ENCODE measurements at places on chromosomes 11 and 22. TPM values are rescaled to one million over a fixed set of nuclear protein-coding genes. Genes with fewer than 3 reads are reported as not detected.

DNA sequence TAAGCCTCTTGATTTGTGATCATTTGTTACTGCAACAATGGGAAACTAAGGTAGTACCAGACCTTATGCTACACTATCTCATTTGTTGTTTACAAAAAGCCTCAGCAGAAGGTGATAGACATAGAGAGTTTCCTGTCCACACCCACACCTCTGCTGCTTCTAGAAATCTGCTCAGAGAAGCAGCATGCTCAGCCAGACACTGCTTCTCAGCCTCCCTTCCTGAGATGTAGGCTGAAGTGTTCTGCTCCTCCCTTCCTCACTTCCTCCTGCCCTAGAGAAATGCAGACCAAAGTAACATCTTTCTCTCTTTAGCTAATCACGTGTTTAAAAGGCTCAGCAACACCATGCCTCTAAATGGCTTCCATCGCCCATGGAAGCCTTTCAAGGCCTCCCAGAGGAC lies 88.4 kb downstream of the SLC1A2 start:
- no peaks in the 10 kb centered on the region for H3K27me3 ChIP-seq
- DNase-seq: peak; percentile 58
- peak overlapping the region; percentile 16 for H3K27ac ChIP-seq
- peaks cover 2% of the 10 kb centered on the region for H3K36me3 ChIP-seq
- peaks cover 23% of the 10 kb centered on the region for H3K4me1 ChIP-seq
- no peak overlapping the region for H3K4me3 ChIP-seq

- H3K27me3 ChIP-seq: no peaks in the 10 kb centered on the region
- no peaks in the 10 kb centered on the region for H3K36me3 ChIP-seq
- DNase-seq: no peak
- no peaks in the 10 kb centered on the region for H3K4me1 ChIP-seq
Observed at GRCh38 chr11:21567645-21568290, 625.1 kb upstream of the ANO5 start.

DNA sequence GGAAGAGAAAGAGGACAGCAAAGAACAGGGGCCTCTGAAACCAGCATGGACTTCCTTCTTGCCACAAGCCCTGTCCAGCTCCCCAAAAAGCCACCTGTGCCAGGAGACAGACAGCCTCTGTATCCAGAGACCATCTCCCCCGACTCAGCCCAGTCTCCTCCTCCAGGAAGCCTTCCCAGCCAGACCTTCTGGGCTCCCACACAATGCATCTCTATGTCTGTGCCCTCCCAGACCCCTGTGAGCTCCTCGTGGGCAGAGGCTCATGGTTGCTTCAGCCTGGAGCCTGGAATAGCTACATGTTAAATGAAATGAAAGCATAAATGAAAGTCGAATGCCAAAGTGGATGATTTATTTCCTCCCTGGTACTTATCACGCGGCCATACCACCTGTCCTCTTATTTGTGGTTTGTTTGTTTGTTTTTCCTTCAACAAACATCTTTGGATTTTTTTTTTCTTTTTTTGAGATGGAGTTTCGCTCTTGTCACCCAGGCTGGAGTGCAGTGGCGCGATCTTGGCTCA lies 7.3 kb upstream of the ARAP1 start:
- no peaks in the 10 kb centered on the region for H3K36me3 ChIP-seq
- peaks cover 15% of the 10 kb centered on the region for H3K4me1 ChIP-seq
- DNase-seq: no peak

DNA sequence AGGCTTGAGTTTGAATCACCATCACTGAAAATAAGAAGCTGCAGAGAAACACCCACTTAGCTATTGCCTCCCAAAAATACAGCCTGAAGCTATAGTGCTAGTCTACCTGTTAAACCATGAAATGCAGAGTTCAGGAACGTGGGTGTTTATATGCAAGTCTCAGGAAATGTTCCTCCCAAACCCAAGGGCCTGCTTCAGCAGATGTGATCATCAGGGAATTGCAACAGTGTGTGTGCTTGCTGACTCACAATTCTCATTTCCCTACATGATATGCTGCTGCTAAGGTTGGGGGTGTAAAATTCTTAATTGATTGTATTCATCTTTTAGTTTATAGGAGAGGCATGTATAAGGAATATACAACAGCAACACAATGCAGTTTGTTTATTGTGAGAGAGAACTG lies 49.6 kb downstream of the NUP98 start:
- peaks cover 2% of the 10 kb centered on the region for H3K4me1 ChIP-seq
- H3K4me3 ChIP-seq: no peak overlapping the region

DNA sequence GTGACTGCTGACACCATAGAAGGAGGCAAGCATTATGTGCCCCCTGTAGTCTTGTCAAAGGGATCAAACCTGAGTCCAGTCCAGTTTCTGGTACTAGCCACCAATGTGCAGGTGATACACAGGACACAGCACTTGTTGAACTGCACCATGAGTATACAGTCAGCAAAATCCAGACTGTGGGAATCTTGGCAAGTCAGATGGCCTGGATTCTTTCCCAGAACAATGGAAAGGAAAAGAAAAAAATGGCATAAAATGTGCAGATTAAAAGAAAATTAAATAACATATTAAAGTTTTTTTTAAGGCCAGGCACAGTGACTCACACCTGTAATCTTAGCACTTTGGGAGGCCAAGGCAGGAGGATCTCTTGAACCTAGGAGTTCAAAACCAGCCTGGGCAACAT lies 16.8 kb downstream of the CRY2 start:
- no peak overlapping the region for H3K27ac ChIP-seq
- H3K36me3 ChIP-seq: peaks cover 10% of the 10 kb centered on the region
- DNase-seq: no peak

- H3K27me3 ChIP-seq: no peaks in the 10 kb centered on the region
- no peak for DNase-seq
- no peaks in the 10 kb centered on the region for H3K36me3 ChIP-seq
- H3K4me3 ChIP-seq: no peak overlapping the region
Observed at GRCh38 chr11:109320595-109320994, 101.4 kb upstream of the C11orf87 start.

DNA sequence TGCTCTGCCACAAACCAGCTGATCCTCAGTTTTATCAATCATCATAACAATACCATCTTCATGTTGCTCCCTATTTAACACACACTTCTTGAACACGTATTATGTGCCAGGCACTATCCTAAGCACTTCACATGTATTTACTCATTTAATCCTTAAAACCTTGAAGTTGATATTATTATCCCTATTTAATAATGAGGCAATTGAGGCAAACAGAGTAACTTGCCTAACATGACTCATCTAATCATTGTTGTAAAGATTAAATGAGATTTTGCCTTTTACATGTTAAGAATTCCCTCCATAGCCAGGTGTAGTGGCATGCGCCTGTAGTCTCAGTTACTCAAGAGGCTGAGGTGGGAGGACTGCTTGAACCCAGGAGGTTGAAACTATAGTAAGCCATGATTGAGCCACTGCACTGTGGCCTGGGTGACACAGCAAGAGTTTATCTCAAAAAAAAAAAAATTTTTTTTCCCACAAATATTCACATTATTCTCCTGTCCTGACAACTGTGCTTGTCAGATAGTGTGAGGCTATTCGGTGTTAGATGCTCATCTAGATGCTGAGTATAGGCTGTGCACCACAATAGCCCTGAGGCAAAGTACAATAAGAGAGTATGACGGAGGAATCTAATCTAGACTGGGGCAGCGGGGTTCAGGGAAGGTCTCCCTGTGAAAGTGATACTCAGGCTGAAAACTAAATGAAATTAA lies 13.4 kb downstream of the CKAP5 start:
- H3K27ac ChIP-seq: no peak overlapping the region
- DNase-seq: no peak
- H3K27me3 ChIP-seq: no peaks in the 10 kb centered on the region
- peaks cover 16% of the 10 kb centered on the region for H3K4me1 ChIP-seq
- H3K36me3 ChIP-seq: peaks cover 19% of the 10 kb centered on the region

DNA sequence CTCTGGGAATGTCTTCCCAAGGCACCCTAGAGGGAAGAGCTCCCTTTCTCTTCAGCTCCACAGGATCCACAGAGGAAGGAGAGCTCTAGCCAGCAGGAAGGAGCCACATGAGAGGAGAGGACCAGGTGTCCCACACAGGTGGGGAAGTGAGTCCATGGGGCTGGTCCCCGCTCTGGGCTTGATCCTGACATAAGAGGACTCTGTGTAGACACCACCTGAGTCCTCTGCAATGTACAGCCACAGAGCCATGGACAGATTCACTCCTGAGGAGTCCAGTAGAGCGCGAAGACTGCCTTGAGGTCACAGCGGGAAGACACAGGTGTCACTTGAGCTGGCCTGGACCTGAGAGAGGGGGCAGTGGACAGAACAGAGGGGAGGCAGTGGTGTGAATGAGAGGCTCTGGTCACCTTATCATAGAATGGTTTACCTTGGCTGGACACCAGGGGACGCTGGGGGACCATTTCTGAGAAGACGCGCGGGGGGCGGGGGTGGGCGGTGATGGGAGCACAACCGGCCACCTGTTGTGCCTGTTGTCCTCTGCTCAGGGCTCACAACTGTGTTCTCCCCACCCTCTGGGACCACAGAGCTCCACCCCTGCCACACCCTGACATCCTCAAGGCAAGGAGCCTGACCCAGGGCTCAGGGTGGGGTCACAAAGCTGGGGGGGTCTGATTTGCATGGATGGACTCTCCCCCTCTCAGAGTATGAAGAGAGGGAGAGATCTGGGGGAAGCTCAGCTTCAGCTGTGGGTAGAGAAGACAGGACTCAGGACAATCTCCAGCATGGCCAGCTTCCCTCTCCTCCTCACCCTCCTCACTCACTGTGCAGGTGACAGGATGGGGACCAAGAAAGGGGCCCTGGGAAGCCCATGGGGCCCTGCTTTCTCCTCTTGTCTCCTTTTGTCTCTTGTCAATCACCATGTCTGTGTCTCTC lies 128.2 kb downstream of the ZNF280B start:
- no peak overlapping the region for H3K4me3 ChIP-seq
- DNase-seq: no peak
- H3K27ac ChIP-seq: no peak overlapping the region
- H3K27me3 ChIP-seq: peaks cover 53% of the 10 kb centered on the region
- H3K4me1 ChIP-seq: no peaks in the 10 kb centered on the region

DNA sequence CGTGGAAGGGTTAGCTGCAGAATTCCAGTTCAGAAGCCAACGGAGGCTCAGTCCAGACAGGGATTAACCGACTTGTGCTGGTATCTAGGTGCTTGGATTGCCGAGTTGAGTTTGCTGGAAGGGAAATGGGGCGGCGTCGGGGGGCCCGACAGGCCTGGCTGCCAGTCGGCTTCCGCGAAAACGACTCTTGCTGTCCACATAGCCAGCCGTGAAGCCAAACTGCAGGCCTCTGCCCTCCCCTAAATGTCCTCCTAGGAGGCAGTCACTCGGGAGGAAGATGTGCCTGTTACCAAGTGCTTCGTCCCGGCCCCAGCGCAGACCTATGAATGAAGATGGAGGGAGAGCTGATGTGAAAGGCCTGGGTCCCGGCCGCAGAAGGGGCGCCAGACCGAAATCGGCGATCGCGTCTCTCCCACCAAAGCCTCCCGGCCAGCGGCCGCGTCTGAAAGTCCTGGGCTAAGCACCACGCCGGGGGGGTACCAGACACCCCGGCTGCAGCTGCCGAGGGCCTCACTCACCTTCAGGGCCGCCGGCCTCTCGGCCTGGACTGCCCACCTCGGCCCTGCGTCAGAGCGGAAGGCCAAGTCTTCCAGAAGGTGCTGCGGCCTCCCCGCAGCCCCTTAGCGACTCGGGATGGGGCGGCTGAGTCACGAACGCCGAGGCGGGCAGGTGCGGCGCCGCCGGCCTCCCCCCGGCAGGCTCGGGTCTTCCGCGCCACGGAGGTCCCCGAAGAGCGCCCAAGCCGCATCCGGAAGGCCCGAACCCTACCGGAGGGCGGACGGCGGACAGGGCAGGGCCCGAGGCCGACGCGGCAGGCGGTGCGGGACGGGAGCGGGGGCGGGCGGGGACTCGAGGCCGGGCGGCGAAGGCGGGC lies 7.5 kb downstream of the DPAGT1 start:
- peak; percentile 62 for DNase-seq
- H3K4me1 ChIP-seq: peaks cover 46% of the 10 kb centered on the region
- H3K36me3 ChIP-seq: peaks cover 54% of the 10 kb centered on the region
- H3K27ac ChIP-seq: peak overlapping the region; percentile 94
- H3K4me3 ChIP-seq: peak overlapping the region; percentile 93

- H3K4me3 ChIP-seq: no peak overlapping the region
- H3K36me3 ChIP-seq: peaks cover 2% of the 10 kb centered on the region
Observed at GRCh38 chr22:44446483-44446882, 51.5 kb downstream of the RTL6 start.

DNA sequence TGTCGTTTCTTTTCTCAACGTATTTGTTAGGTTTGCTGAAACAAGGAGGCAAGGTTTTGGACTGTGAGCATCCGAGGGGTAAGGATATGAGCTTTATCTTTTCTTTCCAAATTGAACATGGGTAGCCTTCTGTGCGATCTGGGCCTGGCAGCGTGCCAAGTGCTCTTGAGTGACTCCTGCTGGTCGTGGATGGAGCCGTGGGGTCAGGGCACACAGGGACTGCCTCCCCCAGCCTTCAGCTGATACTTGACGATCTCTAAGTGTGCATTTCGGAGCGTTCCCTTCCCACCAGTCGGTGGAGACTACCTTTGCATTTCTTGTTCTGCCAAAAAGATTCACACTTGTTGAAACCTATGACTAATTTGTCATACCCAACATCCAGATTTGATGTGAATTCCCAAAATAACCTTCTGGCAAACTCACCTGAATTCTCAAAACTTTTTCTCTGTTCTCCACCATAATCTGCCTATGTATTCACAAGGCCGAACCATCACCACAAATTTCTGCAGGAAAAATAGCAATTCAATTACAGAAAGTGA lies 40.1 kb upstream of the CLMP start:
- DNase-seq: no peak
- peaks cover 10% of the 10 kb centered on the region for H3K27me3 ChIP-seq
- H3K4me3 ChIP-seq: no peak overlapping the region
- no peak overlapping the region for H3K27ac ChIP-seq

GRCh38 chr11:121063728-121064127 lies 37.3 kb upstream of the TECTA start:
- peaks cover 18% of the 10 kb centered on the region for H3K36me3 ChIP-seq
- no peaks in the 10 kb centered on the region for H3K27me3 ChIP-seq
- no peak overlapping the region for H3K4me3 ChIP-seq
- no peak overlapping the region for H3K27ac ChIP-seq

GRCh38 chr11:19735157-19735908 lies 22.7 kb downstream of the NAV2 start:
- H3K4me3 ChIP-seq: no peak overlapping the region
- peaks cover 3% of the 10 kb centered on the region for H3K27me3 ChIP-seq
- no peak for DNase-seq
- H3K27ac ChIP-seq: no peak overlapping the region
- H3K36me3 ChIP-seq: no peaks in the 10 kb centered on the region

DNA sequence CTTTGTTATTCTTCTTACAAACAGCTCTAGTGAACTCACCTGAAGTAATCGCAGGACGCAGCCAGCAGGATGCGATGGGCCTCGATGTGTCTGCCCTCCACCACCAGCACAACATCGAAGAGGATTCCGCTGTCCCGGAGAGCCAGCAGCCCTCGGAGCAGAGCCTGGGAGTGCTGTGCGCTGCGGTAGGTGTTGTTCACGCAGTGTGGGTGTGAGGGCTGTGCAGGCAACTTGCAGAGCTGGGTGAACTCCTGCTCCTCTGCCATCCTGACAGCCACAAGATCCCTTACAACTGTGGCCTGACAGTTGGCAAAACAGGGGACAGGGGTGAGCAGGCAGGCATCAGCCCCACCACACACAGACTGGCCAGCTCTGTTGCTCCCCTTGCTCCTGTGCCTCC lies 6.6 kb downstream of the KLHL22 start:
- peaks cover 22% of the 10 kb centered on the region for H3K4me1 ChIP-seq
- H3K4me3 ChIP-seq: no peak overlapping the region
- H3K27ac ChIP-seq: no peak overlapping the region
- DNase-seq: no peak
- no peaks in the 10 kb centered on the region for H3K27me3 ChIP-seq
- H3K36me3 ChIP-seq: peaks cover 12% of the 10 kb centered on the region

The TNNT3 gene
- total RNA-seq: 1.1 TPM

The ANGPTL5 gene
- total RNA-seq: not detected

The PAX6 gene
- not detected for total RNA-seq
